ENCODE measurements at places on chromosomes 1 and 21.

GRCh38 chr1:173503391-173503790, 26.3 kb downstream of the PRDX6 start:
- peak; percentile 28 for DNase-seq

- no peak for DNase-seq
Observed at GRCh38 chr1:7587108-7587772, 183.9 kb upstream of the VAMP3 start.

DNA sequence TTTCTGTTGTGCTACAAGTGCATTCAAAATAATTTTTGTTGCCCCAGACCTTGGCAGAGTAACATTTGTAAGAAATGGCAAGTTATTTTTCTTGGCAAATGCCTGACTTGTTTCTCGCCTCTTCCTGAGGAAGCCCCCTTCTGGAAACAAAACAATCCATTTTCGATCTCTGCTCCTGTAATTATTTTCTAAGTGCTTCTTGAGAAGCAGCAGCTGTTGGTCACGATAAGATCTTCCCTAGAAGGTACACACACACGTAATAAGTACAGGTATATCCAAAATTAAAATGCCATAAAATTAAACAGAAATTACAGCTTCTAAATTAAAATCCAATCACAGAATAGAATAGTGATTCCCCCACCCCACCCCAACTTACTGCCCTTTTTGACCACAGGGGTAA, 47.3 kb downstream of the LPGAT1 start:
- no peak for DNase-seq

GRCh38 chr1:33259879-33260278, 3.6 kb downstream of the ZNF362 start:
- DNase-seq = no peak

- no peak for DNase-seq
Observed at GRCh38 chr21:44984792-44985440, 45.1 kb downstream of the SLX9 start.

- DNase-seq = no peak
Observed at GRCh38 chr21:14829685-14830084, 235.1 kb downstream of the NRIP1 start.

DNA sequence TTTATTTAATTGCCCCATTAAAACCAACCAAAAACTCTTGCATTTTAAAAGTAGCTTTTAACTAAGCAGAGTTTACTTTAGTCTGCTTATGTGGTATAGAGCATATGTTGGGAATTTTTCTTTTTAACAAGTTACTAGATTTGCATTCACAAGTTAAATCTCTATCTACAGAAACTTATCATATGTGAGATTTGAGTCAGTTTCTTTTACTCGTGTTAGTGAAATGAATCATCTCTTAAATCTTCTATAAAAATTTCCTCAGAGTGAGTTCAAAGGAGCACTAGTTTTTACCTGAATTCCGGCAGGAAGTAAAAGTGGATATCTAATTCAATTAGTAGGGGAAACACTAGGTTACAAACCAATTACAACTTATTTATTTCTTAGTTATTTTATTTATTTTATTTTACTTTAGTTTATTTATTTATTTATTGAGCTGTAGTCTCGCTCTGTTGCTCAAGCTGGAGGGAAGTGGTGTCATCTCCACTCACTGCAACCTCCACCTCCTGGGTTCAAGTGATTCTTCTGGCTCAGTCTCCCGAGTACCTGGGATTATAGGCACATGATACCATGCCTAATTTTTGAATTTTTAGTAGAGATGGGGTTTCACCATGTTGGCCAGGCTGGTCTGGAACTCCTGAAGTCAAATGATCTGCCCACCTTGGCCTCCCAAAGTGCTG, 1609.6 kb upstream of the B3GALT2 start:
- no peak for DNase-seq

- DNase-seq = peak; percentile 35
Observed at GRCh38 chr1:232622378-232622777, 7.6 kb downstream of the SIPA1L2 start.

GRCh38 chr21:39094847-39095579, 88.2 kb downstream of the PSMG1 start:
- no peak for DNase-seq

DNA sequence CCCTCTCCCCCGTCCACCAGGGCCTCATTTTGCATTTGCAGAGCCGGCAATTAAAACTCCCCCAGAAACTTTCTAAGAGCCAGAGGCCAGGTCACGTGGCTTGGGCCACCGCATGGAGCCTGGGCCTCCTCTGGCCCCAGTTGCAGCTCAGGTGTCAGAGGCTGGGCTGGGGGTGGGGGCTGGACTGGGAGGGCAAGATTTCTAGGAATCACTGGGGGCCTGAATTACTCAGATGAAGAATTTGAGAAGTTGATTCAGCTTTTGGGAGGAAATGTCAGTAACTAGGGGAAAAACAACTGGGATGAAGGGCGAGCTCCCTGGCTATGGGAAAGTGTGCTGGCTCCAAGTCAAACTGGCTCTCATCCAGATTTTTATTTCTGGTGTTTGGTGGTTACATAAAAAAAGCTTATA, 151.0 kb downstream of the CDC7 start:
- no peak for DNase-seq

All from NCI-H2081 (cell line).